Endothelial cell of umbilical vein (primary cell): ENCODE measurements at places on chromosomes 3 and 15. TPM values are rescaled to one million over a fixed set of nuclear protein-coding genes. Genes with fewer than 3 reads are reported as not detected.

- no peak for DNase-seq
These were observed 522 bp downstream of the MED12L start for GRCh38 chr3:151085889-151086483.

GRCh38 chr3:104673981-104674380, 692.7 kb upstream of the ALCAM start:
- no peak for DNase-seq

DNA sequence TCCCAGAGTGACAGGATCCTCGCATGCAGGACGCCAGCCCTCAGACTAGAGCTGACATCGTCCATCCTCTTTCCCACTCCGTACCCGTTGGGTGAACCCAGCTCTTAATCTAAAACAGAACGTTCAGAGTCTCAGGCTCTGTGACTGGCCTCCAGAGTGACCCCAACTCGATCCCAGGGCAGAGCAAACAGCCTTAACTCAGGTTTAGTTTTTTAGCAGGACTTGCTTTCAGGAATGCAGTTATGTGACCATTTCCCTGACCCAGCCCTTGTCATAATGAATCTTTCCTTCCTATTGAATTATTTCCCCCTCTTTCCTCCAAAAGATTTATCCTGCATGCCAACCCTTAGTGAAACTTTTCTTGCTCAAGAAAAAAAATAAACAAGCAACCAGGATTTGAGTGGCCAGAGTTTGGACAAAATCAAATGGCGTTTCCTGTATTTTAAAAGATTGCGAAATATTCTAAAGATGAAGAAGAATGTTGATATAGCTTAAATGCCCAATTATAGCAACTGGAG, 47.8 kb upstream of the RARB start:
- DNase-seq: no peak

- no peak for DNase-seq
These were observed 443.8 kb upstream of the EPHA6 start for GRCh38 chr3:96370637-96371036.

LCMT2 gene
- total RNA-seq: 5.0 and 6.1 TPM in 2 replicates

KBTBD13 gene
- total RNA-seq: not detected in 2 replicates

NR2F2 gene
- total RNA-seq: 153 and 182 TPM in 2 replicates

XCR1 gene
- not detected in 2 replicates for total RNA-seq

PRSS50 gene
- not detected in 2 replicates for total RNA-seq

LAMB2 gene
- 374 and 423 TPM in 2 replicates for total RNA-seq
